Stimulated activated CD8-positive, alpha-beta memory T cell treated with anti-CD3 and anti-CD28 coated beads, Interleukin-4, amount 100 ng/mL, for 1 hour (primary cell): ENCODE measurements at places on chromosomes 2 and 18.
A peak's percentile ranks its signal among the peaks of the same experiment; 100 is the strongest.

DNA sequence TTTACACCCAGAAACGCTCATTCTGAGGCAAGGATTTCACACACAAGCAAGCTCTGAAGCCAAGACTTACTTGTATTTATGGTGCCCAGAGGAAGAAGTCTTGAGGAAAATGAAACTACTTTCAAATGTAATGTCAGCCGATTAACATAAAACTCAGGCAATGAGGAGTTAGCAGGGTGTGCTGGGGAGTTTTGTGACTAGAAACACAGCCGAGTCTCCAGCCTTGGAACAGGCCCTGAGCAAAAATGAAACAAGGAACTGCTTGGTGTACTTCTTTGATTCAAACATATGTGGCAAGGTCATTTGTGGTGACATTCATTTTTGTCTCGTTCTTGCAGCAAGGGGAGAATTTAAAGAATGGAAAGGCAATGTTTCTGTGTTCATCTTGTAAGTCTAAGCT is 4.5 kb downstream of the DYTN start:
- no peak for DNase-seq

GRCh38 chr2:196131949-196132925 is 39.1 kb downstream of the STK17B start:
- DNase-seq = peak; percentile 16

GRCh38 chr2:172775319-172775718 is 39.7 kb downstream of the RAPGEF4 start:
- no peak for DNase-seq

DNA sequence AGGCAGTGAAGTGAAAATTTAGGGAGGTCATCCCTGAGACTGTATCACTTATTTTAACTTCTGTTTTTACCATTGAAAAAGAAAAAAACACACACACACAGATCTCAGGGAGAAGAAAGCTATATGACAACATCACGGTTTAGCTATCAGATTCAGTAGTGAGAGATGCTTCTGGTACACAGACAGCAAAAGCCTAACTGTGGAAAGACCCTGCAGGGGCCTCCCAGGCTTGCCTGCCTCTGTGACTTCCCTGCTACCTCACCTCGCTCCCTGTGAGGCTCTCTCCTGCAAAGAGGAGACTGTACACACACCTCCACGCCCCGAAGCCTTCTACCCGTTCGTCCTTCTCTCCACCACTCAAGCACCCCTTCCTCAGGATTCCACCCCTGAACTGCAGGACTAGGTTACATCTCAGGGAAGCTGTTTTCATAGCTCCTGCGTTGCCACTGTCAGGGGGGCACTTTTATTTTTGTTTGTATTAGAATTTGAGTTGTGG is 86.3 kb downstream of the EPB41L3 start:
- no peak for DNase-seq
